ENCODE measurements at places on chromosomes 7 and 10. TPM values are rescaled to one million over a fixed set of nuclear protein-coding genes. Genes with fewer than 3 reads are reported as not detected.

DNA sequence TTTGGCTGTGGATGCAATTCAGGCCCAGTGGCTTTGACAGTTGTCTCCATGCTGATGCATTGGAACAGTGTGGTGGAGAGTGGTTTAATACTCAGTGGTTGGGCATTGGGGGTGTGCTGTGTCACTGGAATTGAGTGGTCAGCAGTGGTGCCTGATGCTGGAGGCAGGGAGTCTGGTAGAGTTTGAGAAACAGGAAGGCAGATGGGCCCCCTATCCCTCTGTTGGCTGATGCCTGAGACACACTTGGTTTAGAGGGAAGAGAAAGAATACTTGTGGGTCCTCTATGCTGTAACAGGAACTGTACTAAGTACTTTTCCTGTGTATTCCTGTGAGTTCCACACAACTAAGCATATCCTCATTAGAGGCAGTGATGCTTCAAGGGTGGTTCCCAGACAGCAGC, 55.4 kb downstream of the EEPD1 start:
- no peak for DNase-seq

GRCh38 chr10:3535001-3535400, 250.0 kb downstream of the KLF6 start:
- DNase-seq, result no peak

The MMD2 gene
- total RNA-seq, result 3.7 TPM

- no peak for DNase-seq
Observed at GRCh38 chr10:77494327-77494726, 143.3 kb downstream of the KCNMA1 start.

DNA sequence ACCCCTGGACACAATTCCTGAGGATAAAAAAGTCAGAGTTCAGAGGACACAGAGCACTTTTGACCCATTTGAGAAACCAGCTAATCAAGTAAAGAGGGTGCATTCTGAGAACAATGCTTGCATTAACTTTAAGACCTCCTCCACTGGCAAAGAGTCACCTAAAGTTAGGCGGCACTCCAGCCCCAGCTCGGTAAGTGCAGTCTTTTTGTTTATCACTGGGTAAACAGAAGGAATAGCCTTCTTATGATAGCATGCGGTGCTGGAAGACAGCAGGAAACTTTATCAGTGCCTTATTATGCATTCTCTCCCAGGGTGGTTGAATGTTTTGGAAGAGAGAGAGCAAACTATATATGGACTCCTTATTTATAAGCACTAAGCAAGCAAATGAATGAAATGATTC, 130.5 kb downstream of the CDK14 start:
- no peak for DNase-seq

DNA sequence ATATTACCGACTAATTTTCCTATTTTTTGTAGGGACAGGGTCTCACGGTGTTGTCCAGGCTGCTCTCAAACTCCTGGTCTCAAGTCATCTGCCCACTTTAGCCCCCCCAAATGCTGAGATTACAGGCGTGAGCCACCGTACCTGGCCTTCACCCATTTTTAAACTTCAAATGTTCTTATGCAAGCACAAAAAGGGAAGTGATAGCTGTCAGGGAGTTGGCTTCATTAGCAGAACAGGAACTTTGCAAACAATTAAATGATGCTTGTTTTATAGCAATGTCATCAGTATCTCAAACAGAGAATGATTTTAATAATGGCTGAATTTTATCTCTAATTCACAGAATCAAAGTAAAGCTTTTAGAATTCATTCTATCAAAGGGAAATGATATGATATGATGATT, 49.8 kb upstream of the FAM171A1 start:
- no peak for DNase-seq

DNA sequence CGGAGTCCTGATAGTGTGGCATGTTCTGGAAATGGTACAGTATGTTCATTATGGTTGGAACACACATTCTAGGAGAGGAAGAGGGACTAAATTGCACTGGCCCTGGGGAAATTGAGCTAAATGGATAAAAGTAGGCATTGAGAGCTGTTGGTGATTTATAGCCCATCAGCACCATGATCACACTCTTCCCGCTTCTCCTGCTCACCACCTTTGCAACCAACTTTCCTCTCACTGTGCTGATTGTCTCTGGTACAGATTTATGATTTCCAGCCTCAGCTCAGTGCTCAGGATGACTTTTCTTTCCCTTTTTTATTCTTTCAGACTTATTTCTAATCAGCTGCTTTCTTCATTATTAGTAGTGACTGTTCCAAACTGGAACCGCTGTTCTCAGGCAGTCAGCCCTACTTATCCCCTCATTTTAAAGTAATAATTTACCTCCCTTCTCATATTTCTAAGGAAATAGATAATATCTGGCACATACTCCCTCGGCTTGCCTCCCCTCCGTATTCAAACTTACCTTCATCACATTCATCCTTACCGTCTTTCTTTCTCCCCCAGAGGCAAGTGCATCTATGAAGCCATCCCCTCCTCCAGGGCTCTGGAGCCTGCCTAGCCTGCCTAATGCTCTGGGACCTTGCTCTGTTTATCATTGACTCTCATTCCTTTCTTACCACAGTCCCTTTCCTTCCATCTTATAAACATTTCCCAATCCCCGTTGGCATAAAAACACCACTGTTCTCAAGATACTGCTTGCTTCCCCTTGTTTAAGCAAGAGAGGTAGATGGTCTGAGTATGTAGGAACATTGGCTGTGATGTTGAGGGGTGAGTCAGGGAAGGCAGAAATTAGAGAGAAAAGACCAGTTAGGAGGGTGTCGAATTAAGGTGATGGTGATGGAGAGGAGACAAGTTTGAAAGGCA, 51.6 kb upstream of the RPA3 start:
- DNase-seq, result no peak

The CRPPA gene
- 9.9 TPM for total RNA-seq

DNA sequence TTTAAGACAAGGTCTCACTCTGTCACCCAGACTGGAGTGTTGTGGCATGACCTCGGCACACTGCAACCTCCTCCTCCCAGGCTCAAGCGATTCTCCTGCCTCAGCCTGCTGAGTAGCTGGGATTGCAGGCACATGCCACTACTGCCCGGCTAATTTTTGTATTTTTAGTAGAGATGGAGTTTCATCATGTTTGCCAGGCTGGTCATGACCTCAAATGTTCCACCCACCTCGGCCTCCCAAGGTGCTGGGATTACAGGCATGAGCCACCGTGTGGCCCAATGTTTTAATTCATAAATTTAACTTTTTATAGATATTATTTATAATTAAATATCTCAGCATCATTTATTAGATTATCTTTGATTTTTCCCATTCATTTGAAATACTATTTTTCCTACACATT, 658.0 kb upstream of the NRG3 start:
- DNase-seq, result no peak

DNA sequence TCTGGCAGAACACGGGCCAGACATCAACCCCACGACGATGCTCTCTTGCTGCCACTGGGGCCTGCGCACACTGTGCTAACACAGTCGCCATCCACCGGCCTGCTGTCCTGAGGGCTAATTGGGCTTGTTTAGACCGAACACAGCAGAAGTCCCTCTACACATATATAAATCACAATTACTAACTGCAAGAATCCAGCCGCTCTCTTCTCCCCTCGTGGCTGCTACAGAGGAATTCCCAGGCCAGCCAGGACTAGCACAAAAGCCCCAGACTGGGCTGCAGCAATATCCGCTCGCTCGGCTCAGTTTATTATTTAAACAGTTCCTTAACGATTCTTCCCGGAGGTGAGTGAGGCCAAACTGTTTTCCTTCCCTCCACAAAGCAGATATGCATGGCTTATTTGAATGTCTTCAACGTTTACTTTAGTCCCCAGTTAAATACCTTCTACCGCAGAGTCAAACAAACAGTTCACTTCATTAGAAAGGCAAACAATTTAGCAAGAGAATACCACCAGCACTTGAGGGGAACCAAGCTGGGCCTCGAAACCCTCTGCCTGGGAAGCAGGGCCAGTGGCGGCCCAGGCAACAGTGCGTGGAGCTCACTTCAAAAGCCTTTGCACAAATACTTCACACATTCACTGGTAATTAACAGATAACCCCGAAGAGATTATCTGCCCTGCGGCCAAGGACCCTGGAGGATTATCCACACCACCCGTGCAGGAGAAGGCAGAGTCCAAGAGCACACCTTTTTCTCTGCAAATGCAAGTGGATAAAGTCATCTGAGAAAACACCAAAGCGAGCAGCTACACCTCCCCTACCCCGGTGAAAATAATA, 145.3 kb downstream of the GLI3 start:
- DNase-seq, result no peak

DNA sequence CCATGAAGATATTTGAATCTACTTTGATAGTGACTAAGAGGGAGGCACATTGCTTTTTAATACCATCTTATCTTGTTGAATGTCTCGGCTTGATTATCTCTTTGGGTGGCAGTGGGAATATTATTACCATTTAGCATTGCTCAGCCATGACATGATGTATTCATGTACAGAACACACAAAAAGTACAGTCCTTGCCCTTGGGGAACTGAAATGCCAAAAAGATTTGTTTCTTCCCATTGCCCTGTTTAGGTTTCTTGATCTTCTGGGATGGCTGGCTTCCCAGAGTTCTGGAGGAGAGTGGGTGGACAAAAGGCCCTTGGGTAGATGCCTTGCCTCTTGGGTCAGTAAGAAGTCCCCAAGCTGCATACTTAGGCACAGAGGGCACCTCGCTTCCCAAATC, 23.8 kb downstream of the SUFU start:
- peak; percentile 15 for DNase-seq

GRCh38 chr10:11647676-11648075, 36.2 kb upstream of the USP6NL start:
- no peak for DNase-seq

DNA sequence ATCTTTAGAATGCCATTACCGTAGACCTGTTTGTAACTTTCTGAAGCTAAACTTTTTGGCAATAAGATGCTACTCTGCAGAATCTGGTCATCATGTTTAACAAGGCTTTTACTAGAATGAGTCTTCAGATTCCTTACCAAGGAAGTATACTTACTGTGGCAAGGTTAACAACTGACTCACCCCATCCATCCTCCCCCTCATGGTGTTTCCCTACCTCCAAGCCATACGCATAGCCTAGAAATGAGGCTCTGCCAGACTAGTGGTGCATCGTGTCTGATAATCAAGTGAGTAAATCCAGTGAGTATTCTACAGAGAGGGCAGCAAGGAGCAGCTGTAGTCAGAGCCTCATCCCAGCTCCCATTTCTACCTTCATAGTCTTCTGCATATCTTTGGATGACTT, 223.6 kb downstream of the IPMK start:
- DNase-seq, result no peak

DNA sequence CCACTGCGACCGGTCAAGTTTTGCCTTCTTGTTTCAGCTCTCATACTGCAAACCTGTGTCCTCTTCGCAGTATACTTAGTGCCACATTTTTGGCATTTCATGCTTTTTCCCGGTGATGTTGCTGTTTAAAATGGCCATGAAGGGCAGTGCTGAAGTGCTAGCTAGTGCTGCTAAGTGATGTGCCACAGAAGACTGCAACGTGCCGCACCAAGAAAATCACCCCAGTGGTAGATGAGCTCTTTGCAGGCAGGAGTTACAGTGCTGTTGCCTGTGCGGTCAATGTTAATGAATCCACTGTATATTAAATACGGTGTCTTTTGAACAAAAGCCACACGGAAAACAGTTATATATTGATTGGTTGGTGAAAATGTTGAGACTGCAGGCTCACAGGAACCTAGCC, 120.3 kb downstream of the ANLN start:
- DNase-seq, result no peak

All from sciatic nerve (tissue), 2 donors.